ENCODE measurements at places on chromosomes 3 and 15.
A peak's percentile ranks its signal among the peaks of the same experiment; 100 is the strongest.

DNA sequence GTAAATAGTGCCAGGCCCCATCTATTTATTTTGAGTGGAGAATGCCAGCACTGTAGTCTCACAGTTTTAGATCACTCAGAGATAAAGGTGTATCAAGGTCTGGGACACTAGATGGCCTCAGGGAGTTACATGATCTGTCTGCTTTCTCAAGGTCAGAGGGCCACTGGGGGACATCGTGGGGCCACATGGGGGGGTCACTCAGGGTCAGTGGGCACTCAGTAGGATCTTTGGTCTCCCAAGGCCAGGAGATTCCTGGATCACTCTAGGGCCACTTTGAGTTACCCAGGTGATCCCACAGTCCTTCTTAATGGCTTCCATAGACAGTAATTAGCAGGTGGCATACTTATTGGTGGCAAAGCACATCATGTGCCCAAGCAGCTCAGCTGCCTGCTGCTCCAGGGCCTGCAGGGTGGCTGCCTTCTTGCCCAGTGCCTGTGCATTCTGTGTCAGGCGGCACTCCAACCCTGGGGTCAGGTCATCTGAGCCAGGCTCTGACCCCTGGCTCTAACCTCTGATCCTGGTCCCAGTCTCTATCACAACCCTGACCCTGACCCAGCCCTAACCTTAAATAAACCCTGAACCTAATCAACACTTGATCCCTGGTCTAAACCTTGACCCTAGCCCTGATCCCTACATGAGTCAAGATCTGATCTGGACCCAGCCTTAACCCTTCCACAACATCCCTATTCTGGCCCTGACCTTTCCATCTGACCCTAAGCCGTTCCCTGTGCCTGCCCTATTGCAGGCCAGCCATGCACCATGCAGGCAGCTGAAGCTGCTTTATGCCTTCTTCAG, 1.8 kb upstream of the LAMB2 start:
- DNase-seq: no peak

DNA sequence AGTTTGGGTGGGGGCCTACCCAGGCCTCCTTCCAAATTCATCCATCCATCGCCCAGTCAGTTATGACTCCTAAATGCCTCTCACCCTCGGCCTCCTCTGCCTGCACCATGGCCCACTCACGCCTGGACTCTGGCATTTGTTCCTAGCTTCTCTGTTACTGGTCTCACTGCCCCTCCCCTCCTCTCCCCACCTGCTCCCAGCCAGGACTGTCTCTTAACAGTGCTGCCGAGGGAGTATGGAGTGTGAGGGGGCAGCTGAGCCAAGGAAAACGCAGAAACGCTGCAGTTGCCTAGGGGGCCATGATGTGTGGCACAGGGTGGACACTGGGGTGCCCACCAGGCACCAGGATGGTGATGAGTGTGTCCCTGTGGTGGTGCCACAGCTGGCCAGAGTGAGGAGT, 3.1 kb downstream of the RCCD1 start:
- no peak for DNase-seq

GRCh38 chr3:134393074-134393473, 18.8 kb upstream of the AMOTL2 start:
- DNase-seq: no peak

- no peak for DNase-seq
These were observed 512.3 kb downstream of the ZNF385D start for GRCh38 chr3:21238661-21239060.

DNA sequence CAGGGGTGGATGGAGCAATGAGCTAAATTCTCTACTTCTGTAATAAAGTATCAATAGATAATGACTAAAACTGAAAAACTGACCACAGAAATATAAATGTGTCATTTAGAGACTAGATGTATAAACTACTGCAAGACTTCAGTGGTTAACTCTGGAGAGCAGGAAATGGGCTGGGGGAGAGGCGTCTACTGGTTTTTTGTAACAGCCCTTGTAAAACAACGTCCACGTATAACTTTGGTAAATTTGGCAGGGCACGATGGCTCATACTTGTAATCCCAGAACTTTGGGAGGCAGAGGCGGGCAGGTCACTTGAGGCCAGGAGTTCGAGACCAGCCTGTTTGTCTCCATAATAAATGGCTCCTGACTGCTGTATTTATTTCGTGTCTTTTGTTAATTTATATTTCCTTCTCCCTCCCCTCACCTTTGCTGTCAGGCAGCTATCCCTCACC, 12.5 kb downstream of the RAB27A start:
- DNase-seq: no peak

- peak; percentile 92 for DNase-seq
These were observed 43.0 kb upstream of the ABI3BP start for GRCh38 chr3:101036213-101036618.

DNA sequence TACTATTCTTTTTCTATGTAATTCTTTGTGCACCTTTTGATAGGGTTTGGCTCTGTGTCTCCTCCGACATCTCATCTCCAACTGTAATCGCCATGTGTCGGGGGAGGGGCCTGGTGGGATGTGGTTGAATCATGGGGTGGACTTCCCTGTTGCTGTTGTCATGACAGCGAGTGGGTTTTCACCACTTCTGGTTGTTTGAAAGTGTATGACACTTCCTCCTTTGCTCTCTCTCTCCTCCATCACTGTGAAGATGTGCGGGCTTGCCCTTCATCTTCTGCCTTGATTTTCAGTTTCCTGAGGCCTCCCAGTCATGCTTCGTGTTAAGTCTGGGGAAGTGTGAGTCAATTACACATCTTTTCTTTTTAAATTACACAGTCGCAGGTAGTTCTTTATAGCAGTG, 225.8 kb upstream of the DPPA4 start:
- no peak for DNase-seq

All from fibroblast of the conjunctiva (primary cell).